ENCODE measurements at places on chromosomes 11 and 22.

DNA sequence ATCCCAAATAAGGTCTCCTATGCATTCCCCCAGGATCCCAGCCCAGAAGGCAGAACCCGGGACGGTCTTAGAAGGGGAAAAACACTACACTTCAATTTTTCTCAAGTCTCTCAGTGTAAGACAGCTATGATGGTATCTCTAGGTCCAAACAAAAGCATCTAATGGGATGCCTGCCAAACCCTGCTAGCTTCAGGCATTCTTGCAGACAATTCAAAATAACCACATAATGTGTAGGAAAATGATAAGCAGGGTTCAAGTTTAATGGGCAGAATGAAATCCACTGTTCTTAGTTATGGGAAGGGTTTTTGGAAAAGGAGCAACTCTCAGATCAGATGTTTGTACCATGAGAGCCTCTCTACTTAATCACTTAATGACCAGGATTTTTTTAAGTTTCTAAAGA is 119.8 kb upstream of the ANO1 start:
- peak; percentile 54 for DNase-seq

DNA sequence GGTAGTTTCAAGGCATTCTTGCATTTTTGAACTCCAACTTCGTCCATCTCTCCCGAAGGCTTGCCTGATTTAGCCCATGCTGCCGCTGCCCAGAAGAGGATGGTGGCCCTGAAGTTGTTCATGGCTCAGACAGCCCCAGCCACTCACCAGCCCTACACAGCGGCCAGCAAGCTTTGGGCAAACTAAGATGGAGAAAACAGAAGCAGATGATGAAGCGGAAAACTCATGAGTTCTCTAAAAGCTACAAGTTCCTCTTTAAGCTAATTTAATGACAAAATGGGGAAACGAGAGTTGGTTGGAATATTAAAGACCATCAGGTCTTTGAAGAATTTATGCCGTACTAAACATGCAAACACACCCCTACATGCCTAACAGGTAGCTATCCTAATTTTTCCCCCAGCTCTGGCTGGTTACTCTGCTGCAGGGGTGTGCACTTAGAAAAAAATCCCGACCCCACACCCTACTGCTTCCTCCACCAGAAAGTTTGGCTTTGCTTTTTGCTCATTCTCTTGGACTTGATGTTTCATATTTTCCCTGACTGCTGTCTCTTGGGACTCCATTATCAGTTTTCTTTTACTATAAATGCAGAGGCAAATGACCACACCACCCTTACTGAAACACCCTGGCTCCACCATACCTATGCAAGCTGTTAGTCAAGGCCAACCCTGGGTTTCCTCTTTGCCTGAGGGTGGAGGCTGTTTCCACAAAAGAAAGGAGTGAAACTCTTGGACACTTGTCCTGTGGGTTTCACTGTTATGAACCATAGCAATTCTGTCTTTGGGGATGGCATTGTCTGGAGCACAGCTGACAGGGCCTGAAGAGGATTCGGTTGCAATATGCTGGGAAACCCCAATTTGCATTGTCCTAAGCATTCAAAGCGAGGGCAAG is at the start of gene MPEG1:
TSS of gene MPEG1 (minus strand) at position 184 of the 888 bp plus-strand sequence. CDS start at position 122, 62 bp downstream.
- DNase-seq, result no peak

GRCh38 chr11:118312328-118312727 is 7.8 kb downstream of the CD3E start:
- DNase-seq, result no peak

DNA sequence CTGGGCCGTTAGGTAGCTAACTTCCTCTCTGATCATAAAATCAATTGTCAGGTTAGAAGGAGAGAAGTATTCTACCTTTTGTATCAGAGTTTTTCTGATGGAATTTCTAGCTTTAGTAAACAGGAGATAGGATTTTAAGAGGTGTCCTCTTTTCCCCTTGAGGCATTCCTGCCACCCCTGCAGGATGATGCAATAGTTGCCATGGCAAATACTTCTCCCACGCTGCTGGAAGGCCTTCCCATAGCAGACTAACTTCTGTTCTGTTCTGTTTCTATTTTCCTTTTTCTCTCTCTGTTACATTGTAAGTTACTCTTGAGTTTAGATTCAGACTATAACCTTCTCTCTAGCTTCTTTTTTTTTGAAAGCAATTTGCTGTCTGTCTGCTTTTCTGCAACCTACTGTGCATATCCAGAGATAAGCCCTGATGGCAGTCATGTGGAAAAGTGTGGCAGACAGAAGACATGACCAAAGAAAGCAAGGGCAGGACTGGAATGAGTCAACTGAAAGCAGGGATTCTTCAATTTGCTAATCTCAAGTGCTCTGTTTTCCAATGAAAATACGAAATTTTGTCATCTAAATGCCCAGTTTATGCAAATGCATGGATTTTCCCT is 679.1 kb downstream of the DLG2 start:
- DNase-seq, result no peak

GRCh38 chr11:20397281-20397680 is 9.8 kb downstream of the PRMT3 start:
- DNase-seq, result peak; percentile 17

- no peak for DNase-seq
Measured at GRCh38 chr11:73670808-73671207, 24.4 kb downstream of the PLEKHB1 start.

DNA sequence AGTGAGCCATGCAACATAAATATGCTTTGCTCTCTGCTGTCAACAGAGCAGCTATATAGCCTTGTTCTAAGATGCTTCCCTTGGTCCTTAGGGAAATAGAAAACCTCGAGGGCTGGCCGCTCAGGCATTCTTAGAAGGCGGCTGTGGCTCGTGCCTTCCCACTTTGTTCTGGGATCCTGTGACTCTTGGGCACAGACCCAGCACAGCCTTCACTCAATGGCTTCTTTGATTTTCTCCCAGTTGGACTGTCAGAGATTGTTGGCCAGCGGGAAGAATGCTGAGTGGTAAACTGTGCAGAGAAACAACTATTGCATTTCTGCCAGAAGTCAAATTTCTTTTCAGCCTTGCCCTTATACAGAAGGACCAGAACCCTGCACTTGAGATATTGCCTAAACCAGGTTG is 9.5 kb upstream of the MICAL2 start:
- DNase-seq, result no peak

DNA sequence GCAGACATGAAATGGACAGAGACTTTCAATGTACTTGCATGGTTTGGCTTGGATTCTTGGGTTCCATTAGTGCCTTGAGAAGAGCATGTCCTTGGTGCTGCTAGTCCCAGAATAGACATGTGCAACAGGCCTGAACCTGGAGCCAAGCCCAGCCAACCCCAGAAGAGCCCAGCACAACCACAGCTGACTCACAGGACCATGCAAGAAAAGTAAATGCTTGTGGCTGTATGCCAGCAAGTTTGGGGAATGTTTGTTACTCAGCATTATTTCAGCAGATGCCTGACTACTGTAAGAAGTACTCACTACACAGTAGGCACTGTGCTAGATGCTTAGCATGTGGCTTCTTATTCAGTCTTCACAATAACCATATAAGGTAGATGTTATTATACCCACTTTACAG is 39.2 kb upstream of the HMGXB4 start:
- DNase-seq, result no peak

GRCh38 chr11:93248602-93249001 is 50.8 kb upstream of the SLC36A4 start:
- no peak for DNase-seq

DNA sequence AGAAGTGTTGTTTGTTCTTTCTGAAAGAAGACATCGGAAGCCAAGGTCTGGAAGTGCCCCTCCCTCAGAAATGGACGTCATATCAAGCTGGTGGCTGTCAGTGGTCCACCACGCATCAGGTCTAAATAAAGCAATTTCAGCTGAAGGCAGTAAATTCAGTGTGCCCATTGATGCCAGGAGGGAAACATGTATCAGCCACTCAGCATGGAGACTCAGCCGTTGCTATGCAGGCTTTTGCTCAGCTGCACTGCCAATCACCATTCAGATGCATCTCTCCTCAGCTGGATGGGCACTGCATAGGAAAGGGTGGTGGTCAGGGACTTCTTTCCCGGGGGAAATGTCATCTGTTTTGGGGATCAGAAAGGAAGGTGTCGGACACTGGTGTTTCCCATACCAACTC is 878.2 kb downstream of the NTM start:
- DNase-seq, result no peak

DNA sequence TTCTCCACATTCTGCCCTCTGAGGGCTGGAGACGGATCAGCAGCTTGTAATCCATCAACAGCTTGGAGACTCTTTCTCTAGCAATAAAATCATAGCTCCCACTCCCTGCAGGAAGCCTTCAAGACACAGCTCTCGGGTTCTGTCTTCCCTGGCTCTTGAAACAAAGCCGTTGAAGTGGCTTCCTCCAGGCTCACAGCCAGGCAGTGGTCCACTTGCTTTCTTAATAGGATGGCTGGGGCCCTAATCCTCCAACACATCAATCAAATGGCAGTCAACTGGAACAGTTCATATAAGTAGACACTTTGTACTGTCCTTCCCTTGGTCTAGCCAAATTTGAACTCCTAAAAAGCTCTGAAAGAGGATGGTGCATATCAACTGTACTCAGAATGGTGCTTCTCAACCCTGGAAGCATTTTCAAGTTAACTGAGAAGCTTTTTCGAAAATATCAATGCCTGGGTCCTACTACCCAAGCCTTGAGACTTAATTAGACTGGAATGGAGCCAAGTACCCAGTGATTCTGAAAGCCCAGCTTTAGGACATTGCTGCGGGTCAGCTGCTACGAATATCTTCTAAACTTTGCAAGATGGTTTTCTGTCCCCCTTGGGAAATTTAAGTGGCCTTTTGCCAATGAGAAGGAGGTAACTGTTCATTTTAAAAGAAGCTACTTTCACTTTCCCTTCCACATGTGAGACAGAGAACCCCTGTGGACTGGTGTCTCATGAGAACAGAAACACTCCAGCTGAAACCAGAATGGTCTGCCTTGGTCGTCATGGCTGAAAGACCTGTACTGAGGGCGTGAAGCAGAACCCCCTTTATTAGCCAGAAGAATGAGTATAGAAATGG is 74.7 kb downstream of the SC5D start:
- no peak for DNase-seq

GRCh38 chr11:6862961-6863360 is at the start of gene OR10A2:
OR10A2 (plus strand) TSS chr11:6863057; CDS start chr11:6869755, 6,698 bp downstream.
- DNase-seq, result no peak

All from AG09309 (cell line).